ENCODE measurements at places on chromosomes 5 and 9.

- no peak for DNase-seq
Measured at GRCh38 chr5:11540112-11540511, 364.1 kb downstream of the CTNND2 start.

DNA sequence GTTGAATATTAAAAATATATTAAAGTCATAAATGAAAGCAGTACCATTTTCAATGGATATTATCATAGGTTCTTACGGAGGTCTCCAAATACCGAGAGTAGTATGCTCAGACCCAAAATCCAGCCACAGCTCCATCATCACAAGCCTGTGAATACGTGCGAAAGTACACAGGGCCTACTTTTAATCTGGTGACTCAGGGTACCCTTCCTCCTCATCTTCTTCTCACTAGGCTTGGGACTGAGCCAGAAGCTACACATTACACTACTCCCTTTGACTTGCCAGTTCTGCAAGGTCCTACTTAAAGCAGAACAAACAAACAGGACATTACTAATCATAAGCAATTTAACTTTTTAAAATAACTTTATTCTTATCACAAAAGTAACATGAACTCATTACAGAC, 7.6 kb upstream of the RIC1 start:
- no peak for DNase-seq

GRCh38 chr9:124005029-124005771, 6.4 kb upstream of the LHX2 start:
- DNase-seq, result no peak

DNA sequence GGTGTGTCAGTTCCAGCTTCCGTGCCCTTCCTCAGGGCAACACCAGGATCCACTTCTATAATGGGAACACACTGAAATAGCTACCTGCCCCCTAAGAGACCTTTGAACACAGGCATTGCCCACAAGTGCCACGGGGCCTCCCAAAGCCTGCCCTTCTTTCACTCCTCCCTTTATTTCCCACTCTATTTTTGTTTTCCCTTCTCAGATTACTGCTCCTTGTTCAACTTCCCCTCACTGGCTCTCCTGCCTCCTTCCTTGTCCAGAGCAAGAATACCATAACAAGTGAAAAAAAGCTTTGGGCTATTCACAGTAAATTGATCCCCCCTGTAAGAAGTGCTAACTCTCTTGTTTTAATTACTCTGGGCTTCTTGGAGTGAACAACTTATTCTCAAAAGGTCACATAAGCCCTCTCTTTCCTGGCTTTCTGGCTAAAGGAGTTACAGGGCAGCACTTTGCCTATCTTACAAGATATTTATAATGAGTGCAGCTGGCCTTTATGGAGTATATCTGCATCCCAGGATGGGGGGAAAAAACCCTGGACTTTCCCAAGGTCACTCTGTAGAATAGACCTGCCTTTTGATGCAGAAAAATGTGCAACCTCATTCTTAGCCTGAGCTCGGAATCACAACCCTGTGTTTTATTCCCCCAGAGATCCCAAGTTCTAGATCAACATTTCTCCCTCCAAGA, 11.3 kb downstream of the CTXN3 start:
- DNase-seq, result no peak

- DNase-seq, result no peak
Measured at GRCh38 chr9:69215774-69216485, 41.9 kb downstream of the TJP2 start.

GRCh38 chr9:90974643-90975245, 173.1 kb downstream of the SYK start:
- no peak for DNase-seq

DNA sequence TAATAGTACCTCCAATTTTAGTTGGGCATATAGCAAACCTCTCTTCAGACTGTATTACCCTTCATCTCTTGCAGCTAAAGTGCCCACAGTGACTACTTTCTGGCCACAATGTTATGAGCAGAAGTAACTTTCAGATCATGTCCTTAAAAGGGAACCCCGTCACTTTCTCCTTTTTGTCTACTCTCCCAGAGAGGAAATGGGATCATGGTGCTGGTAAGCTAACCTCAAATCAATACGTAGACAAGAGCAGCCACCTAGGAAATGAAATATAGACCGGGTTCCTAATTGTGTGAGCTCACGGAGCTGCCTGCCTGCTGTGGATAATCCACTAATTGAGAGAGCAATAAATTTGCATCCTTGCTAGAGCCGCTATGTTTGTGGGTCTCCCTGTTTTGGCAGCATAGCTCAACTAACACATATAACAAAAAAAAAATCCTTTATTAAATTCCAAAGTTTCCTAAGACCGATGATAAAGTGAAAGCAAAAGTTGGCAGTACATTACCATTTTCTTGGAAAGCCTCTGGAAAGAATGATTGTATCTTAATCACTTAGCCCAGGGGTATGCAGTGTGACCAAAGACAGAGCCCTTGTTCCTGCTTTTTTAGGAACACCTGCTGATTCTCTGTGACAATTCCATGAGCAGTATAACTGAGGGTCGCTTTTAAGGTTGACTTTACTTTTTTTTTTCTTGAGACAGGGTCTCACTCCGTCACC, 5.6 kb upstream of the IL7R start:
- no peak for DNase-seq

GRCh38 chr5:93580927-93581445, at the start of gene NR2F1-AS1:
Gene NR2F1-AS1, minus strand, starts transcription at chr5:93581219.
- no peak for DNase-seq

GRCh38 chr5:179158556-179158955, 98.4 kb downstream of the ZNF354C start:
- no peak for DNase-seq

DNA sequence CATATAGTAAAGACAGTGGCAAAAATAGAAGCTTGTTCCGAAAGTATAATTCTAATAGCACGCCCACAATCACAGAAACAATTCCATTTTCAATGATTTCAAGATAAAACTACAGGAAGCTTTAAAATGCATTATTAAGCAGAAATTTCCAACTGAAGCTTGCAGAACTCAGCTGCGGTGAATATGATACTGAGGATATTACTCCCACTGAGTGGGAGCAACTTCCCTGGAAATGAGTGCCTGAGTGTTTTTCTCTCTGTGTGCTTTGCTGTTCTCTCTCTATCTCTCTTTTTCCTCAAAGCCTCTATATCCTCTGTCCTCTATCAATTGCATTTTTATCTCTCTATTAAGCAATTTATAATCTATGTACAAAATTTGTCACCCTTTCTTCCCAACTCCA, 187.5 kb upstream of the PRDM9 start:
- DNase-seq, result no peak
